Endothelial cell (in vitro differentiated cells): ENCODE measurements at places on chromosomes 16 and 17.
A peak's percentile ranks its signal among the peaks of the same experiment; 100 is the strongest.

- H3K27ac ChIP-seq = no peak overlapping the region
- DNase-seq = no peak
- H3K36me3 ChIP-seq = no peaks in the 10 kb centered on the region
- H3K27me3 ChIP-seq = no peaks in the 10 kb centered on the region
- peaks cover 4% of the 10 kb centered on the region for H3K4me1 ChIP-seq
These were observed 289.6 kb upstream of the ERCC4 start for GRCh38 chr16:13630374-13630773.

- H3K27ac ChIP-seq = no peak overlapping the region
- peaks cover 11% of the 10 kb centered on the region for H3K4me1 ChIP-seq
- peaks cover 9% of the 10 kb centered on the region for H3K27me3 ChIP-seq
- H3K36me3 ChIP-seq = no peaks in the 10 kb centered on the region
These were observed 1.3 kb downstream of the TIMP2 start for GRCh38 chr17:78923660-78924453.

DNA sequence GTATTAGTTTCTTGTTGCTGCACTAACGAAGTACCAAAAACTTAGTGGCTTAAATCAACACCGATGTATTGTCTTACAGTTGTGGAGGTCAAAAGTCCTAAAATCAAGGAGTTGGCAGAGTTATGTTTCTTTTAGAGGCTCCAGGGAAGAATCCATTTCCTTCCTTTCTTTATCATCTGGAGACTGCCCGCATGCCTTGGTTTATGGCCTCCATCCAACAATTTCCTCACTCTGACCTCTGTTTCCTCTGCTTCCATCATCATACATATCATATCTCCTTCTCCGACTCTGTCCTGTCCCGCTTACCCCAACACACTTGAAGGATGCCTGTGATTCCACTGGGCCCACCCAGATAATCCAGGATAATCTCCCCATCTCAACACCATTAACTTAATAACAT lies 627.8 kb downstream of the KCNJ2 start:
- no peak overlapping the region for H3K27ac ChIP-seq

- DNase-seq = no peak
- no peak overlapping the region for H3K4me3 ChIP-seq
- H3K36me3 ChIP-seq = peaks cover 4% of the 10 kb centered on the region
- H3K27ac ChIP-seq = peak overlapping the region; percentile 65
- H3K4me1 ChIP-seq = peaks cover 43% of the 10 kb centered on the region
These were observed 17.7 kb downstream of the KSR1 start for GRCh38 chr17:27473748-27474609.

GRCh38 chr16:79209308-79209707 lies 391.2 kb downstream of the MAF start:
- peaks cover 1% of the 10 kb centered on the region for H3K27me3 ChIP-seq
- H3K36me3 ChIP-seq = no peaks in the 10 kb centered on the region
- no peak overlapping the region for H3K27ac ChIP-seq
- H3K4me3 ChIP-seq = no peak overlapping the region

- no peak overlapping the region for H3K27ac ChIP-seq
- no peak for DNase-seq
- peaks cover 10% of the 10 kb centered on the region for H3K27me3 ChIP-seq
- H3K36me3 ChIP-seq = peaks cover 55% of the 10 kb centered on the region
These were observed 35.1 kb downstream of the MARF1 start for GRCh38 chr16:15607700-15608396.

DNA sequence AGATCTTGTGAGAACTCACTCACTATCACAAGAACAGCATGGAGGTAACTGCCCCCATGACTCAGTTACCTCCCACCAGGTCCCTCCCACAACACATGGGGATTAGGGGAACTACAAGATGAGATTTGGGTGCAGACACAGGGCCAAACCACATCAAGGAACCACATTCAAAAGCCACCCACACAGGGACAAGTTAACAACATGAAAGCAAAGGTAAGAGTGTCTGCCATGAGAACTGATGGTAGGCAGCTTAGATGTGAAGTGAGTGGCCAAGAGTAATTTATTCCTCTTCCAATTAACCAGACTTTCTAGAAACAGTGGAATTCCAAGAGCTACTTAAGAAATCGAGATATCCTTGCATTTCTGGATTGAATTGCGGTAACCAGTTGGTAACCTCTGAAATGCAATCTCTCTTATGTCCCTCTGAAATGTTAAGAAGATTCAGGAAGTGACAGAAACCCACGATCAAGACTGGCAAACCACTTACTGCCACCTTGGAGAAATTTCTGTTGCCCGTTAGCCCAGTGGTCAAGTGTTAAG lies 167.4 kb upstream of the CACNG5 start:
- H3K4me1 ChIP-seq = no peaks in the 10 kb centered on the region
- H3K27me3 ChIP-seq = no peaks in the 10 kb centered on the region
- H3K36me3 ChIP-seq = no peaks in the 10 kb centered on the region
